ENCODE measurements at places on chromosomes 6 and 20.

DNA sequence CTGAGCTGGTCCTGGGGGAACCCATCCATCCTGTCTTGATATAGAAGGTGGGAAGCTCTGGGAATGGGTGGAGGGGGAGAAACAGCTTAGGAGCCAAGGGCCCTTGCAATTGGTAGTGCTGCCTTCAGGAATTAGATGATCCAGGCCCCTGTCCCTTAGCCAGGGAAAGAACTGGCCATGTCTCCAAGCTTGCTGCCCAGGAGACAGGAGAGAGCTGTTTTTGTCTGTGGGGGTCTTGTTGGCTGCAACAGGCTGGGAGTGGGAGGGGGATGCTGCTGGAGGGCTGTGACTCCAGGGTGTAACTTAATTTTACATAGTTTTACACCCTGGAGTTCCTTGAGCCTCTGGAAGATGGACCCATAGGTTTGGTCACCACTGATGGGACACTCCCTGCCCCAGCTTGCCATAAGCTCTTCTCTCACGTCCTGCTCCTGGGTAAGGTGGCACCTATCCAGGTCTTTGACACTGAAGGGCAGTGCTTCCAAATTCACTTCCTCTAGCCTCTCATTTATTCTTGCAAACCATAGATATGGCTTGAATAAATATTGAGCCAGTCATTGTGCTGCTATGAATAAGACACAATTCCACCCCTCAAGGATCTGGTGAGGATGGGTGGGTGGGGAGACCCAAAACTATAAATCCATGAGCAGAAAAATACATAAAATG lies 16.8 kb downstream of the VEGFA start:
- DNase-seq = no peak

- DNase-seq = no peak
Observed at GRCh38 chr6:108102965-108103364, 28.4 kb upstream of the OSTM1 start.

- DNase-seq = no peak
Observed at GRCh38 chr6:31861919-31862343, 690 bp downstream of the NEU1 start.

DNA sequence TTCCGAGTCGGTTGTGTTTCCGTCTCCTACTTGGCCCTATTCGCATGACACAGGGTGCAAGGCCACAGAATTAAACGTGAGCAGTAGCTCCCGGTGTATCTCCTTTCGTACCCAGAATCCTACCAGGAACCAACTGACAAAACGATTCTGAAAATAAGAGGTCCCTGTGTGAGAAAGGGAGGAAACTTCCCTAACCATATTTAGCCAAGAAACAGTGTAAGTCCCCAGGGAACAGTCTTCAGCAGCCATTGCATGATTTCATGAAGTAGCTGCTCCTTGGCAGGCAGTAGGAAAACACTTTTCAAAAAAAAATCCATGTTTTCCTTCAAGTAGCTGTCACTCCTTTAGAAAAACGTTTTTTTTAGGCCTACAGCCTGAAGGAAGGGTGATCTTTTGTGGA lies 46.9 kb downstream of the PDE10A start:
- no peak for DNase-seq

DNA sequence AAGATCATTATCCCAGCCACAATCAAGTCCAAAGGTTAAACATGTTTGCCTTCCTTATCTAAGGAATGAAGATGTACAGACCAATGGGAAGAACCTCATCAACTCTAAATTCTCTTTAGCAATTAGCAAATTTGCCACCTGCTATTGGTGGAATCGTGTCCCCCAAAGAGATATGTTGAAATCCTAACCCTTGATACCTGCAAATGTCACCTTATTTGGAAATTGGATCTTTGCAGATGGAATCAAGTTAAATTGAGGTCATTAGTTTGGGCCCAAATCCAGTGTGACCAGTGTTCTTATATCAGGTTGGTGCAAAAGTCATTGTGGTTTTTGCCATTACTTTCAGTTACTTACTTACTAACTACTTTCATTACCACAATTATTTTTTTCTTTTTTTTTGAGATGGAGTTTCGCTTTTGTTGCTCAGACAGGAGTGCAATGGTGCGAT lies 31.3 kb downstream of the KLHL31 start:
- no peak for DNase-seq

DNA sequence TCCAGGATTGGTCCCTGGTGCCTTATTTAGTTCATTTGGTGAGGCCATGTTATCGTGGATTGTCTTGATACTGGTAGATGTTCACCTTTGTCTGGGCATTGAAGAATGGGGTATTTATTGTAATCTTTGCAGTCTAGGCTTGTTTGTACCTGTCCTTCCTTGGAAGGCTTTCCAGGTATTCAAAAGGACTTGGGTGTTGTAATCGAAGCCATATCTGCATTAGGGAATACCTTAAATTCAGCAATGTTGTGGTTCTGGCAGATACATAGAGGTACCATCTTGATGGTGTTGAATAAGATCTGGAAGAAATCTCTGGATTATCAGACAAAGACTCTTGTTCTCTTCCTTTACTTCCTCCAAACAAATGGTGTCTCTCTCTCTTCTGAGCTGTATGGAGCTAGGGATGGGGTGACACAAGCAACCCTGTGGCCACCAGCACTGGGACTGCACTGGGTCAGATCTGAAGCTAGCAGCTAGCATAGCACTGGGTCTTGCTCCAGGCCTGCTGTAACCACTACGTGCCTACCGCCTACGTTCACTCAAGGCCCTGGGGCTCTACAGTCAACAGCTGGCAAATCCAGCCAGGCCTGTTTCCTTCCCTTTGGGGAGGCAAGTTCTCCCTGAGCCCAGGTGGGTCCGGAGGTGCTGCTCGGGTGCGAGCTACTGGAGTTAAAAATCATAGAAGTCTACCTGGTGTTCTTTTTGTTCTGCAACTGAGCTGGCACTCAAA lies 261.1 kb upstream of the CITED2 start:
- DNase-seq = no peak

- DNase-seq = no peak
Observed at GRCh38 chr6:42051268-42051653, 937 bp downstream of the TAF8 start.

DNA sequence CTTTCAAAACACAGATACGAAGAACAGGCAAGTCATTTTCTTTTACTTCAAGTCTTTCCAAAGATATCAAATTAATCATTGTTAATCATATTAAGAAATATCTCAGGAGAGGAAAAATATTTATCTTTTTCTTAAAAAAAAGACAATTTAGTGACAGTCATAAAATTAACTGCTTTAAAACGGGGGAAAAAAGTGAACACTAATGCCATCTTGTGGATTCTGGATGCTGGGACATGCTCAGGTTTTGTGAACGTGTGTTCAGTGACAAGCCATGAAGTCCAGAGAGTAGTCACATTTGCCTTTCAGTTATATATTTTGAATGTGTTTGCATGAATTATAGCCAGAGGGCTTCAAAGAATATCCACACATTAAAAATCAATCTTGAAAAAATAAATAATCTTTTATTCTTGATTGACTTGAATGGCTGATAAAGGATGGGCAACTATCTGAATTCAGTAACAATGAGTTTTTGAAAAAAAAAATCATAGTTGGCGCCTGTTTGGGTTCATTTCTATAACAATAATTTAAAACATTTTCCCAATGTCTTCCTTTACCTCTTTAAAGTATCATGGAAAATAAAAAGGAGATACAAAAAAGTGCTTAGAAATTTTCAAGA lies 74.7 kb upstream of the NOX3 start:
- DNase-seq = peak; percentile 4

All from AG09309 (cell line).